Fibroblast of the aortic adventitia (primary cell): ENCODE measurements at places on chromosomes 2 and 18. TPM values are rescaled to one million over a fixed set of nuclear protein-coding genes. Genes with fewer than 3 reads are reported as not detected.
A peak's percentile ranks its signal among the peaks of the same experiment; 100 is the strongest.

- DNase-seq, result no peak
Observed at GRCh38 chr2:60728855-60729254, 27.2 kb upstream of the PAPOLG start.

DNA sequence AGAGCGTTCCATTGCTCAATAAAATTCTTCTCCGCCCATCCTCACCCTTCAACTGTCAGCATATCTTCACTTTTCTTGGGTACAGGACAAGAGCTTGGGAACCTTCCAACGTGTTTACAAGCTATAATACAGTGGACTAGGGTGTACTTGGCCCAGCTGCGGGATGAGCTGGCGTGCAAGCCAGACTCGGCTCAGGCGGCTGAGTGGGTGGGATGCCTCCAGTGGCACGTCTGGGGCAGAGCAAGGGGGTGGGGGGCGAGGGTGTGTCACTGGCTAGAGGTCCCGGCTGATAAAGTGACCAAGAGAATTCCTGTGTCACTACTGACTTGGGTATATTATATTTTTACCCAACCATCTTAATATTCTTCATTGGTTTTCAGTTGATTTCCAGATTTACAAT is 179.7 kb downstream of the EVA1A start:
- DNase-seq, result no peak

Gene PAX8
- 0.09 and 1.5 TPM in 2 replicates for total RNA-seq

Gene PARD6G
- total RNA-seq, result 0.54 and 2.5 TPM in 2 replicates

DNA sequence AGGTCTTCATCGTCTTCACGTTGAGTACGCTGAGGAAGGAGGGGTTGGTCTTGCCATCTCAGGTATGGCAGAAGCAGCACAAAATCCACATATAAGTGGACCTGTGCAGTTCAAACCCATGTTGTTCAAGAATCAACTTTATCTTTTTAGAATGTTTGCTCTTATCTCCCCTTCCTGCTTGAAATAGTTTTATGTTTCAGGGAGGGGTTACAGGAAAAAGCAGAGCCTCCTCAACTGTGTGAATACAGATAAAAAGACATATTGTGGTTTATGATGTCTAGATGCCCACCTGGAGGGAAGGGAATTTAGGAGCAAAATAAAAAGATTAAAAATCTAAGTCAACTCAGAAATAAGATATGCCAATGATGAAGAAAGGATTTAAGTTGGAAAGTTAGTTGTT is 75.9 kb downstream of the VRK2 start:
- no peak for DNase-seq

DNA sequence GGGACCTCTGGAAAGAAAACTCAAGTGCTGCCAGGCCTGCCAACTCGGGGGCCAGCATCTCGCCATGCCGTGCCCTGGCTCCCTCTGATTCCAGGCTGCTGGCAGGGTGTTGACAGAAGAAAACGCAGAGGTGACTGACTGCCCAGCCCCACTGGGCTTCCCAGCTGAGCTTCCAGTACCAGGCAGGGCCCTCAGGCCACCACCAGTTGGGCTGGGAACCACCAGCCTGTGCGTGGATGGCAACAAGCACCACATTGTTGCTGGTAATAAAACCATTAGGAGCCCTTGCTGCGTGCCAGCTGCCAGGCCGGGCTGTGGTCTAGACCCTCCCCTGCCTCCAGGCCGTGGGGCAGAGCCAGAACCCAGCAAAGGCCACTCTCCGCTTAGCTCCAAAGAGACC is 9.2 kb downstream of the DNMT3A start:
- no peak for DNase-seq

- no peak for DNase-seq
Observed at GRCh38 chr2:158346032-158346431, 110.5 kb downstream of the CCDC148 start.

GRCh38 chr2:70947556-70948184 is 12.0 kb downstream of the ATP6V1B1 start:
- peak; percentile 41 for DNase-seq

DNA sequence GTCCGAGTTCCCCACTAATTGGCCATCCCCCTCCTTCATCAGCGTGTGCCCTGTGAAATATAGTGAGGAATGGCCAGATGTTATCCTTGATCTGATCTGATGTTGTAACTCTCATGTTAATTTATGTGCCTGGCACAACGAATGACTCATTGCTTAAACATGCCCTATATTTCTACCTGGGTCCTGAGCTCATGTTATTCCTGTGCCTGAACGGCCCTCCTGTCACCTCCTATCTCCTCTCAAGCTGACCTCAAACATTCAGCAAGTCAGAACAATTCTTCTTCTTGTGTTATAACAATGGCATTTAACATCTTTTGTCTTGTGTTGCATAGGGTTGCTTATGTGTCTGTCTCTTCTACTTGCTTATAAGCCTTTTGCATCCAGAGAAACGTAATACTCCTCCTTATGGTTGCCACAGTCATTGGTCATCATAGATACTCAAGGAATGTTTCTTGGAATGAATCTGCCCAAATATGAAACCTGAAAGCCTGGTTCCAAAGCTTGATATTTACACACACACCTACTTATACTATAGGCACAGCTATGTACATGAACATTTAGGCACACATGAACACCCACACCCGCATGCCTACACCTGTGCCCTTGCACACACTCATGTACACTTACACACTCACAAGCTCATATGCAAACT is 80.2 kb upstream of the PHLPP1 start:
- no peak for DNase-seq

- DNase-seq, result no peak
Observed at GRCh38 chr18:25113566-25113965, 238.4 kb downstream of the ZNF521 start.

DNA sequence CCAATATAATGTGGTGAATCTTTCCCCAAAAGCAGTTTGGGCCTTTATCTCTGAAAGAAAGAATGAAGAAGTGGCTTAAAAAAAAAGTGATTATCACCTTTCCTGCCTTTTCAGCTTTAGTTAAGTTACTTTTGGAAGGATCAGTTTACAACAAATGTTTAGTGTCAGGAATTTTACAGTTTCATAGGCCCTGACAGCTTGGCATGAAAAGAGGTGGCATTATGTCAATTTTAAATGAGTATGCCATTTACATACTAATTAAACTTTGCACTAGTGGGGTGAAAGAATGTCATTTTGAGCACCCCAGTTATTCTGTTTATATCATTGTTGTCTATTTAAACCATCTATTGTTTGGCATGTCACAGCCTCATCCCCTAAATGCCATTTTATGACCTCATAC is 763.5 kb upstream of the FANCL start:
- DNase-seq, result no peak

GRCh38 chr18:25494888-25495287 is 142.9 kb upstream of the ZNF521 start:
- DNase-seq, result no peak

GRCh38 chr2:149701241-149701640 is 113.7 kb upstream of the MMADHC start:
- DNase-seq, result no peak

Gene RNF152
- 7.3 and 12.8 TPM in 2 replicates for total RNA-seq

DNA sequence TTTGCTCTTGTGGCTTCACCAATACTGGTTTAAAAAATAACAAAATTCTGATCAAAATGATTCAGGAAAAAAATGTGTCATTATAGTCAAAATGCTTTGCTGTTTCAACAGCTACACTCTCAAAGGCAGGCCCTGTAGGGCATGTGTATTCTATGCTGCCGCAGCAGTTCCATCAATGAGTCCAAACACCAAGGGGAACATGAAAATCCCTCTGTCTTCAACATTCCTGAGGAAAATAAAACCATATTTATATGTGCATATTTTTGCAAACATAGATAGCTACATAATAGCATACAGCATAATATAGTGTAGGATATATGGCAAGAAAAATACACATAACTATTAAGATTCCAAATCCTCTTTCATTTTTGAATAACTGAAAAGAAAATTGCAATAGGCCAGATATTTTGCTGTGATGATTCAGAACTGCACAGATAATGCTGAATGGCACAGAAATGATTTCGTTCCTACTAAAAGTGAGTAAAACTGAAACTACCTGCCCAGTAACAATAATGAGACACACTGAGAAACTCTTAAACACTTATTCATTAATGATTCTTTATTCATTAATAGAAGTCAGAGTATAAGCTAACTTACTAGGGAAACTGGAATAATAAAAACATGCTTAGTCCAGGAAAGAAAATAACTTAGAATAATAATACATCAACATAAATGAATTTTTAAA is 343.8 kb downstream of the SUCLG1 start:
- DNase-seq, result no peak

Gene ACADL
- 0.63 and 4.5 TPM in 2 replicates for total RNA-seq

DNA sequence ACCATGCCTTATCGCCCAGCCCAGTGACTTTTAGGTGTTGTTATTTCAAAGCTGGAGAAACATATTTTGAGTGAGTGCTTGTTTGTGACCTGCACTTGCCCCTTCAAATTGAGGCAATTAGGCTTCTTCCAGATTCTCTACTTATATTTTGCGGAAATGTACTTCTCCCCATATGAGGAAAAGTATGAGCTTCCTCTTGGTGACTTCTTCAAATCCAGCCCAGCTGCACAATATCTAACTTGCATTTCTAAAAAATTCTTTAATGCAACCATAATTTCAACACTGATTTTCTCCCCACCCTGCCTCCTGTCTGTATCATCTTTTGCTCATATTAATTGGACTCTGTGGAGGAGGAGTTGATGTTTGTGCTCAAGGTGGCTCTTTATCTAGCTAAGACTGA is 391.2 kb upstream of the POU3F3 start:
- no peak for DNase-seq

DNA sequence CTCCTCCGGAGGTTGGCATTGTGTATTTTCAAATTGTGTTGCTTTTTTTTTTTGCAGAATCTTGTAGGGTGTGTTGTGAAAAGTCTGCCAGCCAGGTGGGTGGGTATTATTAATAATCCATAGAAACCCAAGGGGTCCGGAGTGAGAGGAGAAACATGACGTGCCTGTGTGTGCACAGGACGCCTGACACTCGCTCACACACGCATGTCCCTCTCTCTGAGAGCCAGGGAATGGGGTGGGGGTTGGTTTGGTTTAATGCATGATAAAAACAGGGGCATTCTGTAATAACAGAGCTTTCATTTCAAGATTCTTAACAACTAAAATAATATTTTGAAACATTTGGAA is 224.8 kb downstream of the FAM210A start:
- DNase-seq, result no peak

GRCh38 chr2:120715353-120715752 is 20.3 kb upstream of the GLI2 start:
- DNase-seq, result no peak

DNA sequence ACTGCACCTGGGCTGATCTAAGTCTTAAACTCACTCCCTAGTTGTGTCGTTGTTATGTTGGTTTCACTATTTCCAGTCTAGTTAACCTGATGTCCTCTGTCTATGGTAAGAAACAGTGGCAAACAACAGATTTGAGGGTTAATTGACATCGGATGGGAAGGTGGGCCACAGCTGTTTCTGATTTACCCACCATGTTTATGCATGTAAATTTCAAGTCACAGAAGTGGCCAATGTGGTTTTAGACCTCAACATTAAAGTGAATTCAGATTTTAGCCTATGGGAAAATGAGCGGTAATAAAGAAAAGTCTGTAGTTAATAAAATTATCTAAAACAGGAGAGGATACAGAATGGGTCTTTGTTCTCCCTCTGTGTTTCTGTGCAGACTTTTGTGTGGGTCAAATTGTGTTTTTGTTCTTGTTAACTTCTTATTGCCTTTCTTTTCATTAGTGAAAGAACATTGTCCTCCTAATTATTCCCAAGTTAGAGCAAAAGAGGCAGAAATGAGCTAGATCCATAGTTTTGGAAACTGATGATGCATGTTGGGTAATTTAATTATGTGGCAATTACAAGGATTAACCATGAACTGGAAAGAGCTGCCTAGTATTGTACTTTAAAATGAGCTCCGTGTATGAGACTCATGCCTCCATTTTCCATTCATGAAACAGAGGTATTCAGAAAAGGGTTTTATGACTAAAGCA is 83.2 kb downstream of the LAMA3 start:
- DNase-seq, result no peak

Gene CYS1
- 3.2 and 7.0 TPM in 2 replicates for total RNA-seq

- no peak for DNase-seq
Observed at GRCh38 chr2:197801033-197801432, 3.4 kb upstream of the PLCL1 start.

- DNase-seq, result no peak
Observed at GRCh38 chr2:132979339-132980093, 309.5 kb upstream of the LYPD1 start.

Gene SGO2
- 21.3 and 23.3 TPM in 2 replicates for total RNA-seq

Gene AKAIN1
- total RNA-seq, result not detected in 2 replicates

Gene GPR39
- total RNA-seq, result 0.41 and 12.7 TPM in 2 replicates
